ENCODE measurements at places on chromosomes 1 and 21. TPM values are rescaled to one million over a fixed set of nuclear protein-coding genes. Genes with fewer than 3 reads are reported as not detected.

REN gene
- total RNA-seq = not detected

AUNIP gene
- 15.1 TPM for total RNA-seq

NEK7 gene
- 108 TPM for total RNA-seq

HSPB7 gene
- total RNA-seq = not detected

FAM177B gene
- total RNA-seq = 0.98 TPM

NKAIN1 gene
- total RNA-seq = not detected

TEKT2 gene
- not detected for total RNA-seq

NBPF12 gene
- total RNA-seq = 11.3 TPM

RHBDL2 gene
- not detected for total RNA-seq

KIF17 gene
- not detected for total RNA-seq

FCGR3B gene
- 3.0 TPM for total RNA-seq

JAM2 gene
- total RNA-seq = 0.50 TPM

ZSCAN20 gene
- total RNA-seq = 6.2 TPM

TRPM2 gene
- 14.7 TPM for total RNA-seq

SERPINC1 gene
- total RNA-seq = not detected

CLCN6 gene
- total RNA-seq = 31.0 TPM

SHISAL2A gene
- 5.3 TPM for total RNA-seq

OR6N1 gene
- total RNA-seq = not detected

CATSPERE gene
- 0.64 TPM for total RNA-seq

AMY1C gene
- total RNA-seq = not detected

CSMD2 gene
- total RNA-seq = not detected

FCRL1 gene
- not detected for total RNA-seq

DDR2 gene
- 0.57 TPM for total RNA-seq

KCNN3 gene
- 0.08 TPM for total RNA-seq

SPRR4 gene
- total RNA-seq = not detected

NUP210L gene
- not detected for total RNA-seq

CLK2 gene
- 77.1 TPM for total RNA-seq

EVI5 gene
- total RNA-seq = 6.1 TPM

CRTC2 gene
- 129 TPM for total RNA-seq

GREM2 gene
- 0.57 TPM for total RNA-seq

TNFRSF18 gene
- total RNA-seq = 591 TPM

CFHR1 gene
- total RNA-seq = not detected

Data from natural killer cell treated with Interleukin-12 subunit alpha and Interleukin-12 subunit beta and Interleukin-15 and Interleukin-18, amount 100 ng/mL, for 72 hours (primary cell).